ENCODE measurements at places on chromosomes 7 and 10.

- DNase-seq, result no peak
Observed at GRCh38 chr10:78805176-78805575, 263.6 kb upstream of the ZMIZ1 start.

- DNase-seq, result no peak
Observed at GRCh38 chr7:98378210-98378819, 22.6 kb downstream of the BAIAP2L1 start.

DNA sequence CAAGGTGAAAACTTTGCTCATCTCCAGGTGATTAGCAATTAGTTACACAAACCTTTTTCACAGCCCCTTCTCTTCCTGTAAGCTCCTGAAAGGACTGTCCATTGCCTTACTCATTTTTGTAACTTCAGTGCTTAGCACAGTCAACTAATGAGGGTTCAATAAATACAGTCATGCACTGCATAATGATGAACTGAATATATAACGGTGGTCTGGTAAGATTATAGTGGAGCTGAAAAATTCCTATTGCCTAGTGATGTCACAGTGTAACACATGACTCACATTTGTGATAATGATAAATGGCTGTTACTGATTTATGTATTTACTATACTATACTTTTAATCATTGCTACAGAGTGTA lies 12.9 kb upstream of the FAM133B start:
- no peak for DNase-seq

DNA sequence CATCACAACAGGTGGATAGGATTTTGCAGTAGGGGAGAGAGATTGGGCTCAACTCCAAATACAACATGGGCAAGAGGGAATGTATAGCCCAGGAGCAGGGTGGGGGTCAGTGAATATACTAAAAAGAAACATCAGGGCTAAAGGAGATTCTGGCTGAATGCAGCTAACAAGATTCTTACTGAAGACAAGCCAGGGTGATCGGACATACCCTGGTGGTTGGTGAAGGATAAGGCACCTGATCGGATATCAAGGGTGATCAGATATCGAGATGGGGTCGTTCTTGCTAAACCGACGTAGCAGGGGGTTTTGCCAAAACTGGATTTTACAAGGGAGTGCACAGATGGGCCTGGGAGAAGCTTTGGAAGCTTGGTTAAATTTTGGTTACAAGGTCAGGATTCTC lies 34.4 kb downstream of the WIPF3 start:
- no peak for DNase-seq

GRCh38 chr7:121180436-121181063 lies 148.2 kb upstream of the WNT16 start:
- DNase-seq, result no peak

DNA sequence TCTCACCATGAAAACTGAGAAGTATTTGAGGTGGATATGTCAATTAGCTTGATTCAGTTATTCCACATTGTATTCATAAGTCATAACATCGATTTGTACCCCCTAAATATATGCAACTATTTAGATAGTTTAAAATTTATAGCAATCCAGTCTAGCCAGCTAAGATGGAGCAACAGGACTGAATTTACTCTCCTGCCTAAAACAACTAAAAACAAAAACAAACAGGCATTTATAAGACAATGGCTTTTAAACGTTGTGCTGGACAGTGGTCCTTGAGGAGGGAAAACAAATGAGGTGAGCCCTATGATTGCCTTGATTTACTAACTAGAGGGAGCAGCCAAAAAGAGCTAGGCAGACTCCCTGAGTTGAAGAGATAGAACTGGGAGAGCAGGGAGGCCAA lies 814 bp upstream of the GPAM start:
- DNase-seq, result no peak

DNA sequence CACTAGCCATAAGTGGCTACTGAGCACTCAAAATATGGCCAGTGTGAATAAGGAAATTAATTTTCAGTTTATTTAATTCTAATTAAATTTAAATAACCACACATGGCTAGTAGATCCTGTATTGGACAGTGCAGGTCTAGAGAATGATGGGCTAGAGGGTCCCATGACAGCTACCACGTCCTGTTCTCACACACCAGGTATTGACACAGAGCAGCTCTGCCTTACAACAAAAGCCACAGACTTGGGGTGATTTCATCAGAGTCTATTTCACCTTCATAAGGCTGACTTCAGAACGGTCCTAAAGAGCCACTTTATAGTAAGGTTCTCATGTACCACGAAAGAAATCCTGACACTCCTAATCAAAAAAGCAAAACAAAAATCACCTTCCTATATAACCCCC lies 111.3 kb downstream of the UBE2H start:
- no peak for DNase-seq

GRCh38 chr7:25861164-25861496 lies 290.9 kb upstream of the NFE2L3 start:
- DNase-seq, result no peak

DNA sequence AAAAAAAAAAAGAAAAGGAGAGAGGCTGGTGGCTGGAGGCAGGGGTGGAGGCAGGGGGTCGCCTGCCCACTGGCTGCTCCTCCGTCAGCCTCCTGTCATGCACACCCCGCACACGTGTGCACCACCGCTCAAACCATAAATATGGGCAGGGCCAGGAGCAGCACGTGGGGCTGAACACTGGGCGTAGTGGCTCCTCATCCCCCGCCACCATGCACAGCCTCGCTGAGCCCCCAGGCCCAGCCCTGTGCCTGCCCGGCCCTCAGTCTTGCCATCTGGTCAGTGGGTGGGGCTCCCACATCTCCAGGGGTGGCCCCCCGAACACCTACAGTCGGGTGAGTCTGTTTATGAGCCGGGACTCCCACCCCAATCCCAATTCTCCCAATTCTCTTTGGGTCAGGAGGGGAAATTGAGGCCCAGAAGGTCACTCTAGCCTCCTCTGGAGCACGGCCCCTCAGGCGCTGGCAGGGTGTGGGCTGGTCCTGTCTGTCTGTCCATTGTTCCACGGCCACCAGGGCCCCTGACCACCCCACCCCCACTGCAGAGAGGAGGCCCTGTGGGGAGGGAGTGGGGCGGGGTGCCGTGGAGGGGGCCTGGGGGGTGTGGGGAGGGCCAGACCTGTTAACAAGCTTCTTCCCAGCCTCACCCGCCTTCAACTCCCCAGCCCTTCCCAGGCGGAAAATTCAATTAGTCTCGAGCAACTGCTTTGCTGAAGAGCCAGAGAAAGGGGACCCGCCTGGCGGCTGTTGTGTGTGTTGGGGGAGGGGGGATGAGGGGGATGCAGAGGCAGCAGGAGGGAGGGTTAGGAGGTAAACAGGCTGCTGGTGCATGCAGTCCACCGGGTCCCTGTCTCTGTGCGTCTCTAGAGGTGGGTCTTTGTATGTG lies 19.5 kb upstream of the GRIFIN start:
- DNase-seq, result no peak

DNA sequence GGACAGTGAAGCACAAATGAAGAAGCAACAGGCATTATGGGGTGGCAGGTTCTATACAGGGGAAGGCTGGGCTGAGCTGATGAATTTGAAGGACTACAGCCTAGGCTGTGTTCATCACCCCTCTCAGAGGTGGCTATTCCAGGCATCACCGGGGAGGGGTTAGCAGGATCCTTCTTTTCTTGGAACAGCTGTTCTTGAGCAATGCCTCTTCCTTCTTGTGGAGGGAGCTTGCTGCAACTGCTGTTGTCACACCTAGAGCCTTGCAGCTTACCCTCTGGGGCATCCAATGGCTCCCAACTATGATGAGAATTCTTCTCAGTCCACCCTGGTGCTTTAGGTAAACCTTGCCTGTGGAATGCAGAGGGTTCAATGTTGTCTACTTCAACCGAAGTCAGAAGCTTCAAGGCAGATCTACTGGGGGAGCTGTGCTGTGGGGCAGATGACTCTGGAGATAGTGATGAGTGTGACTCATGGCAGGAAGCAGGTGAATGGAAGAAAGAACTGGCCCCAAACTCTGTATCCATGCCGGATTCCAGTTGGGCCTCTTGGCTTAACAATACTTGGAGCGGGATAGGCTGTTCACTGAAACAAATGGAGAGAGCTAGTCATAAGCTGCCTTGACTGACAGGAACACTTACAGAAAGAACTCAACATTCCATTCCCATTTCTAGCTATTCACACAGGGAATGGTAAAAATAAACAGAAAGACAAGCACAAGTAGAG lies 21.5 kb upstream of the PPP3CB start:
- DNase-seq, result no peak

GRCh38 chr10:94307046-94307615 lies 55.6 kb downstream of the NOC3L start:
- no peak for DNase-seq

GRCh38 chr10:49663596-49663995 lies 15.9 kb upstream of the C10orf53 start:
- no peak for DNase-seq

DNA sequence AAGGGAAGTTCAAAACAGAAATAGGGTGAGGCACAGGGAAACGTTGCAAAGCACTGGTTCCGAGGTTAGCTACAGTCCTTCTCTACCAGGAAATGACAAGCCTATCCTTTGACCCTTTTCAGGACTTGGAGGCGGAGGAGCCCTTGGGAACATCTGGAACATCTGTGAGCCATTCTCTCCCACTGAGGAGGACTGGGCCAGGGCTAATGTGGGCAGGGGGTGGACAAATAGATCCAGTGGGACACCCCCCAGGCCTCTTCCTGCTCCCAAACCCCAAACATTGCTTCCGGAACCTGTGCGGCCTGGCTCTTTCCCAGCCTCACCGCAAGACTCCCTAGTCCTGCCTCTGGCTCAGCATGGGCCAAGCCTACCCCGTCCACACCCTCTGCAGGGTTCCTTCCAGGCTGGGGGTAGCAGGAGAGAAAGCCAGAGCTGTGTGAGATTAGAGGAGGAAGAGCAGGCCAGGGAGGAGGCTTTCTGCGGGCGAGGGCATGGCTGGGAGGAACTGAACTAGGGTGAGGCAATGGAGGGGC lies 36.5 kb downstream of the GHRHR start:
- DNase-seq, result no peak

DNA sequence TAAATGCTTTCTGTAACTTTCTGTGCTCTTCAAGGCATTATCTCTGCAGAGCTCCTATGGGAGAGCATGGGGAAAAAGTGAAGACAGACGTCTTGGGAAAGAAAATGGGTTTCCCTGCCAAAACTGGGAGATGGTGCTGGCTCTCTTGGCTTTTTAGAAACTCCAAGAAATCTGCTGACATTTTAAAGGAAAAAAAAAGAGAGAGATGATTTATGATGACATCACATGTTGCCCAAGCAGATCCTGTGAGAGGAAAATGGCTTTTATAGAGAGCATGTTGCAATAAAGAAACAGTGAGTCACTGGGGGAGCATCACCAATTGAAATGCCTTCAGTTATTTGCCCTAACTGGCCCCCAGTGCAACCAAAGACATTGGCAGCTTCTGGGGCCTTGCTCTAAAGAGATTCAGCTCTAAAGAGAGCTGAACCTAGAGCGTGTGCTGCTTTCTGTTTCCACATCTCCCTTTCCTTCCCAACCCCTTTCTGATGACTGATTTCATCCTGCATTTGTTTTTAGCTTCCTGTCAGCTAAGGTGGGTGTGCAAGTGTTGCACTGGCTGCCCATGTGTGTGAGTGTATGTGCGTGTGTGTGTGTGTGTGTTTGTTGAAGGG lies 37.7 kb downstream of the LRMDA start:
- DNase-seq, result no peak

- no peak for DNase-seq
Observed at GRCh38 chr10:11625019-11625735, 13.7 kb upstream of the USP6NL start.

- no peak for DNase-seq
Observed at GRCh38 chr10:50373821-50374501, 122.6 kb upstream of the ASAH2 start.

- no peak for DNase-seq
Observed at GRCh38 chr7:124918662-124919061, 11.0 kb downstream of the POT1 start.

GRCh38 chr10:110444004-110444337 lies 53.7 kb upstream of the DUSP5 start:
- no peak for DNase-seq

- no peak for DNase-seq
Observed at GRCh38 chr10:98848361-98848760, 387.3 kb downstream of the HPSE2 start.

GRCh38 chr10:13973742-13974141 lies 357.0 kb downstream of the FRMD4A start:
- DNase-seq, result no peak

GRCh38 chr10:22518167-22518724 lies 172.9 kb downstream of the SPAG6 start:
- DNase-seq, result no peak

- no peak for DNase-seq
Observed at GRCh38 chr7:86448856-86449255, 194.9 kb upstream of the GRM3 start.

GRCh38 chr10:71772832-71773220 lies 494 bp downstream of the VSIR start:
- DNase-seq, result no peak

DNA sequence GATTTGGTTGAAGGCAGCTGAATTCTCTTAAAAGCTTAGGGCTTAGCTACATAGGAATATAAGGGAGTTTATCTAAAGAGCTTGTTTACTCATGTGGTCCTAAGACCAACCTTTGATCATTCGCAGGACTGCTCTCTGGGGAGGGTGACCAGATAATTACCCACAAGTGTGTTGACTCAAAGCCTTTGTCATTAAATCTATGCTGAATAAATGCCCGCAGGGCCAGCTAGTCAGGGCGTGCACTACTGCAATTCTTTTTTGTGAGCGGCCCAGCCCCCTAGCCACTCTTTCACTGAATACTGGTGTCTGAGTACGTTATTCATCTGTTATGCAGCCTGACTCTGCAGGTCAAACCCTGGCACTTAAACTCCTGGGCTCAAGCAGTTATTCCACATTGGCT lies 69.6 kb downstream of the AKAP9 start:
- no peak for DNase-seq

- DNase-seq, result no peak
Observed at GRCh38 chr10:131058799-131059198, 252.7 kb downstream of the TCERG1L start.

DNA sequence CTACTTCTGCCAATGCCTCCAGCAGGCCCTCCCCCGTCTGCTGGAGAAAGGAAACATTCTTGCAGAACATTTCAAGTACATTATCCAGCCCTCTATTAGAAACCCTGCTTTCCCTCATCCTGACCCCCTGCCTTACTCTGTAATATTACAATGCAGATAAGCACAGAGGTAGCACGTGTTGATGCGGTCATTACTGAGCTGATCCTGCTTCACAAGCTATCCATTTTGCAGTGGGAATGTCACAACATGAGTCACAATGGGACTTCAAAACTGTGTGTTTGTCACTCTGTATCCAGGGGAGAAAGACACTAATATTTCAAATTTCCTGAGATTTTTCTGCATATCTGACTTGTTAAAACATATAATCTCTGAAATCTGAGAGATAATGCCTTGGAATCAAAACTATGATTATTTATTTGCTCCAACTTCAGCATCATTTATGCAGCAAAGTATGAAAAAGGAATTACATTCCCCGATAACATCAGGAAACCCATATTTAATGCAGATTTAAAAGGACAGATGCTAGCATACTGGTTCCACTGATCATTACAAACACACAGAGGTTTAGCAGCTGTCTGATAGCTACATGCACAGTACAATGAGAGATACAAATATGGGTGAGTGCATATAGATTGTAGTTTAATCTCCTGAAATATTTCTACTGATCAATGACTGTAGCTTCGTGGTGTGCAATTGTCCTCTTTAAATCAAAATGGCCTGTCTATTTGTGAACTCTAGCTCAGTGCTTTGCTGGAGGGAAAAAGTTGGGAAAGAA lies 239.7 kb downstream of the SORCS3 start:
- DNase-seq, result no peak

- DNase-seq, result no peak
Observed at GRCh38 chr7:23981314-23981713, 271.3 kb downstream of the STK31 start.

GRCh38 chr10:61486251-61486650 lies 33.1 kb upstream of the TMEM26 start:
- DNase-seq, result no peak

- no peak for DNase-seq
Observed at GRCh38 chr10:121337427-121337826, 260.8 kb downstream of the FGFR2 start.

Measured in activated CD8-positive, alpha-beta memory T cell treated with anti-CD3 and anti-CD28 coated beads for 1 hour (primary cell).